ENCODE measurements at places on chromosomes 2 and 18.

DNA sequence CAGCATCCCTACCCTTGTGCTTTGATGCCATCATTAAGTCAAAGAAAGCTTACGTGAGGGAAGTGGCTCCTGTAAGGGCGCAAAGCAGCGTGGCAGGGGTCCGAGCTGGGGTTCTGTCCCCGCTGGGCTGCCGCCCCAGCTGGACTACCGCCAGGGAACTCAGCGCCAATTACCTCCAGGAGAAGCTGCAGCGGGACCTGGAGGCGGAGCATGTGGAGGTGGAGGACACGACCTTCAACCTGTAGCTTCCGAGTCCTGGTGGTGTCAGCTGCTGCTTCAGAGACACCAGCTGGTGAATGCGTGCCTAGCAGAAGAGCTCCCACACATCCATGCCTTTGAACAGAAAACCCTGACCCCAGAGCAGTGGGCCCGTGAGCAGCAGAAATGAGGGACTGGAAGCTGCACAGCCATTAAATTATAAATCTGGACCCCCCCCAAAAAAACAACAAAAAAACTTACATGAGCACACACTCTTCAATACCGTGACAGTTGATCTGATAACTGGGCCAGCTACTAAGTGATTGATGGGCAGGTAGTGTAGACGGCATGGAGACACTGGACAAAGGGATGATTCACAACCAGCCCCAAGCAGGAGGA, 20.1 kb upstream of the YES1 start:
- no peak for DNase-seq

- no peak for DNase-seq
These were observed 32.2 kb downstream of the IKZF2 start for GRCh38 chr2:213119061-213119809.

- DNase-seq = no peak
These were observed 112.5 kb downstream of the FAM210A start for GRCh38 chr18:13613591-13614501.

- no peak for DNase-seq
These were observed 112.5 kb downstream of the SETBP1 start for GRCh38 chr18:44793194-44793593.

DNA sequence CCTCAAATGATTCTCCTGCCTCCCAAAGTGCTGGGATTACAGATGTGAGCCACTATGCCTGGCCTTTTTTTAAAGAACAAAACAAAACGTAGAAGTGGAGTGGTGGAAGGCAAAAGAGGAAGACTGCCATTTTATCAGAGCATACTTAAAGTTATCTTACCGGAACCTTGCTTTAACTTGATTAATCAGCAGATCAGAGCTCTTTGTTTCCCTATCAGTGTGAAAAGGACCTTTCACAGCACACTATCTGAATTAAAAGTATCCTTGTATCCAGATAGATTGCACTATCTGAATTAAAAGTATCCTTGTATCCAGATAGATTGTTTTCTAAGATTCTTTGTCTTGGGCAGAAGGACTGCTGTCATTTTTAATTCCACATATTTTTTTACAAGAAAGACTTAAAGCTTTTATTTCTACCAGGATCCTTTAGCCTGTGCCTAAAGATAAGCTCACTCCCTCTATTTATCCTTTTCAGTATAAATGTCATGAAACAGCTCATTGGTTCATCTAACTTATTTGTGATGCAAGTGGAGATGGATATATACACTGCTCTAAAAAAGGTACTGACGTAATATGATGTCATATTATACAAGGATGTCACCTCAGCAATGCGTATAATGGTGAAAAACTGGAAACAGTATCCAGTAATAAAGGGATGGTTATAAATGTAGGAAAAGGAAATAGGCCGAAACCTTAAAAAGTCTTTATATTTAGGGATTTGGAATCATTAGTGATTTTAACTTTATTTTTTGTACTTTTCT, 17.8 kb downstream of the GMCL1 start:
- DNase-seq = no peak

GRCh38 chr18:73719611-73720010, 428.0 kb downstream of the FBXO15 start:
- DNase-seq = no peak

DNA sequence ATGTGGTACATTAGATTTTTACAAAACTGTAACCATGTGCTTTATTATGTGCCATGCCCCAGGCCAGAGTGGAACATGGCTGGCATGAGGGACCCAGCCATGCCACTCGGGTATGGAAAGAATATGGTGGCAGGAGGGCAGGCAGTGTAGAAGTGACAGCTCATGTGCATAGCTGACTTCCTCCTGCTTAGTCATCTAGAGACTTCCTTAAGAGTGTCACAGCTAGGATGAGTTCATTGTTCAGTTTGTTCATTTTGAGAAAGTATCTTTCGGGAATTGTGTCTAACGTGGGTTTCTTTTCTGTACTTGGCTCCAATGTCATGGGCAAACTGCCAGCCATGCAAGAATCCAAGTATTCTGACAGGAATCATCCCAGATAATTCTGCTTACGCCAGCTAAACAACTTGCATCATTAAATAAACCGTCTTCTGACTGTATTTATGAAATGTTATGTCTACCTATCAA, 94.3 kb upstream of the ITGB6 start:
- peak; percentile 81 for DNase-seq

- DNase-seq = no peak
These were observed 224.5 kb downstream of the SP3 start for GRCh38 chr2:173740639-173741038.

DNA sequence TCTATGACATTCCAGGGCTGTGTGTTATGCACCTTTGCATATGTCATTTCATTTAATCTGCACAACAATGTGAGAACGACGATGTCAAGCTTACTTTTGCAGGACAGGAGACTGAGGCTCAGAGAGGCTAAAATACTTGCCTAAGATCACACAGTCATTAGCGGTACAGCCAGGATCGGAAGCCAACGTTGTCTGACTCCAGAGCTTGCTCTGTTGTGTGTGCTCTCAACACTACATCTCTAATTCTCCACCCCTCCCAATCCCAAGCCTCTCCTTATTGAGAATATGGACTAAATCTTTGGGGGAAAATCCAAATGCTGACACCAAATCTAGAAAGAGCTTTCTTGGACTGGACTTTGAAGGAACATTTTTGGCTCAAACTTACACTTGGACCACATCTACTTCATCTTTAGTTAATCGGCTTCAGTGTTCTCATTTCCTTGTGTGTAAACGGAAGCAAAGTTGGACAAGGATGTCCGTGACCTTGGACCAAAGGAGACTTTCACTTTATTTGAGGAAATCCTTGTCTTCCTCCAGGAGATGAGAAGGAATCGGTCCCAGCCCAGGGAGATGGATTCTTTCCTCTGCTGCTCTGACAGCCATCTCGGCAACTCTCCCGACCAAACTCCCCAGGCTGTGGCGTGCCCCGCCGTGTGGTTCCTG, 242.4 kb downstream of the LPIN1 start:
- DNase-seq = no peak

DNA sequence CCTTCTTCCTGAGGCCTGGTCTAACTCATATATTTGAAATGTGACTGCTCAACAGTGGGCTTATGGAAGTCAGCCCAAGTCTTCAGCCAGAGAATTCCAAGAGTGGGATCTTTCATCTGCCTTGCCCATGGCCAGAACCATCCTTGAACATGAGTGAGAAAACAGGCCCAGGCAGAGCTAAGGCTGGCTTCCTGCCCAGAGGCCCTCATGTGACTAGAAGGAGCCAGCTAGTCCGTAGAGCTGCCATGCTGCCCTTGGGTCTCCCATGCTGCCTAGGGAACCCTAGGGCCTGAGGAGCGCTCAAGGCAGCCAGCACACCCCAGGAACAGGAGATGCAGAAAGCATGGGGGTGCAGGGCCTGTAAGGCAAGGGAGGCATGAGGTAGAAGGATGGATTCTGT, 203.6 kb downstream of the FHOD3 start:
- DNase-seq = no peak

GRCh38 chr18:33470216-33470615, 29.7 kb upstream of the CCDC178 start:
- DNase-seq = no peak

DNA sequence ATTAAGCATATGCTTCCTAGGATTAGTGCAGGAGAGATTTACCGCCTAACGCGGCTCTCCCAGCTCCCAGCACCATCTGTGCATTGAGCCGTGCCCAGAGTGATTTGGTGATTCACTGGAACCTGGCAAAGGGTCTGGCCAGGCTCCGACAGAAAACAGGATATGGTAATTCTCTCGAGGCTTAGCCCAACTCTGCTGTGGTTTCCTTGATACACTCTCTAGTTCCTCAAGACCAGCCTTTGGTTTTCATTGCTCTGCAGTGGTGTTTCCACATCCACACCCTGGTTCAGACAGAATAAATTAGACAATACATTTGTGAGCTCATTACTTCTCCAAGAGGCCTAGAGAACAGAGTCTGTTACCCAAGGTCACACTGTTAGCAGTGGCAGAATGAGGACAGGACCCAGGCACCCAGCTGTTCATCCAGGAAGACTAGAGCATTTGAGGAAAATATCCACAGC, 23.0 kb upstream of the SMAD2 start:
- DNase-seq = peak; percentile 65

- no peak for DNase-seq
These were observed 993.5 kb upstream of the DDX18 start for GRCh38 chr2:116820986-116821385.

DNA sequence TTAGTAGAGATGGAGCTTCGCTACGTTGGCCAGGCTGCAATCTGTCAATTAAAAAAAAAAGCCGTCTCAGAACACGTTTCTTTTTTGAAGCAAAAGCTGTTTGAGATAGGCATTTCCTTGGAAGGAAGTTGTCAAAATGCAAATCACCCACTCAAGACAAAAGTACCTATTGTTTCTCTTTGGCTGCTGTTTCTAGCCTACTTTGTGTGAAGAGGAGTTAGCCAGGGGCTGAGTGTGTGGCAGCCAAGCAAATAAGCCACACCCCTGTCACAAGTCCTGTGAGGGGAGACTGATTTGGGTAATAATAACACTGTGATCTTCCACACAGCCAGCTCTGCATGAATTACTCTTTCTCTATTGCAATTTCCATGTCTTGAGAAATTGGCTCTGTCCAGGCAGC, 47.4 kb upstream of the CDCA7 start:
- DNase-seq = no peak

DNA sequence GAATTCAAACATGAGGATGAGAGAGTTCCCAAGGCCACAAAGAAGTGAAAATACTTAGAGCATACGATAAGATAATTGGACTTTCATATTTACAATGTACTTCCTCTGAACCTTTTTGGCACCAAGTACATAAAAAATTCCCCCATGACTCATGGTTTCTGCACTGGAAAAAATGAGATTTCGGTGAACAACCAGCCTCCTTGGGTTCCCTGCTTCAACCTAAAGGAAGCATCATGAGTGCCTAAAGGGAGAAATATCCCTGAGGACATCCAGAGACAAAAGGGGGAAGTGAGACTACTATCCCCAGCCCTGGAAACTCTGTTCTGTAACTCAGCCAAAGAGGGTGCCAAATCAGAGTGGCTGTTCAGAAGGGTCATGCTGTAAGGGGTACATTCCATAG, 562.7 kb upstream of the SLC39A10 start:
- no peak for DNase-seq

DNA sequence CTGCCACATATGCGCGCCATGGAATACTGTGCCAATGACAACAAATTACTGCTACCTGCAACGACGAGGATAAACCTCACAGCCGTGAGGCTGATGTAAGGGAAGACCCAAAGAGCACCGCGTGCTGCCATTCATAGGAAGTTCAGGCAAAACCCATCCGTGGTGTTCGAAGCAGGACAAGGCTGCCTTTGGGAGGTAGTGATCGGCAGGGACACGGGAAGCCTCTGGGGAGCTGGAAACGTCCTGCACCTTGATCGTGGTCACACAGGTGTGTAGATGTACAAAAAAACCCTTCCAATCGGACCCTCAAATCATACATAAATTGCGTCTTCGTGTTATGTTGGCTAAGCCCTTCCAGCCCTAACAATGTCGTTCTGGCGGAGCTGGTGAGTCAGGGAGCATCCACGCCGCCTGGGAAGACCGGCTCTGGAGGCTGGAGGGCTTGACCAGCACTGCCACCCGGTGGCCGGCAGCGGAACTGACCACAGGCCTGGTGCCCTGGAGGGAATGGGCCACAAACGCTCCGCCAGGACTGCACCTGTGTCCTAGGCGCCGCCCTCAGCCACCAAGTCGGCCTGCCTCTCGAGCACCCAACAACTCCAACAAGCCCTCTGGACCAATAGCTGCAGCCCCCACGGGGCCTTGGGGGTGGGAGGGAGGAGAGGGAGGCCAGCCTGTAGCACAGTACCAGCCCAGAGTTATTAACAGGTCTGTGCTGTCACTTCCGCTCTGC, 4.1 kb upstream of the NEURL3 start:
- DNase-seq = peak; percentile 64

- no peak for DNase-seq
These were observed 2.1 kb downstream of the MSGN1 start for GRCh38 chr2:17818235-17818815.

DNA sequence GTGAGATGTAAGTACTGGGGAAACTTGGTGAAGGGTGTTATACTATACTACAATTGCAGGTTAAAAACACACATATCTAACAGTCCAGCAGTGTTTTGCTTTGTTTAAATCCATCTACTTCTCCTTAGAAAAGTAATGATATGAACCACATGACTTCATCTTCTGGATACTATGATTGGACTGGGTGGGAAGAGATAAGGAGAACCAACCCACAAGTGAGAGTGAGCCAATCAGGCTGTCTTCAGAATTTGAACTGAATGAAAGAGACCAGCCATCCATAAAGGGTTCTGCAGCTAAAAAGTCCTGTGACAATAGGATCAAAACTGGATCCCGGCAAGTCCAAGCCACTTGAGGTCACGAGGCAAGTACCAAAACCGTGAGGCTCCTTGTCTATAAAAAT, 46.6 kb downstream of the KANSL3 start:
- DNase-seq = no peak

DNA sequence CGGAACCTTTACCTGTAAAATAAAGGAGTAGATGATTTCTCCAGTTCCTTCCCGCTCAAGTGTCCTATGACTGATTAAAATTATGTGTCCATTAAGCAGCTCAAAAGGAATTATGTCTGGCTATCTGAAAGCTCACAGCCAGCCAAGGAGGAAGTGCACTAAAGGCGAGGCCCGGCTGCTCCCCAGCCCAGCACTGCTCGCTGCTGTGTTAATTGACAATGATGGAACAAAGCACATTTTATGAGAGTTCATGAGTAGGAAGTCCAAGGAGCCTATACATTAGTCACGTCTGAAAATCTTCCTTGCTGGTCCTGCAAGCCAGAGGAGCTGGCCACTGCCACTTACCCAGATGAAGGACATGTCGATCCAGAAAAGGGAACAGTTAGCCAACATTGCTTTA, 14.3 kb downstream of the TTC32 start:
- DNase-seq = no peak

Measured in RCC 7860 (cell line).